ENCODE measurements at places on chromosomes 2 and 18. TPM values are rescaled to one million over a fixed set of nuclear protein-coding genes. Genes with fewer than 3 reads are reported as not detected.

MITD1 gene
- polyA plus RNA-seq, result 55.2 TPM

DNA sequence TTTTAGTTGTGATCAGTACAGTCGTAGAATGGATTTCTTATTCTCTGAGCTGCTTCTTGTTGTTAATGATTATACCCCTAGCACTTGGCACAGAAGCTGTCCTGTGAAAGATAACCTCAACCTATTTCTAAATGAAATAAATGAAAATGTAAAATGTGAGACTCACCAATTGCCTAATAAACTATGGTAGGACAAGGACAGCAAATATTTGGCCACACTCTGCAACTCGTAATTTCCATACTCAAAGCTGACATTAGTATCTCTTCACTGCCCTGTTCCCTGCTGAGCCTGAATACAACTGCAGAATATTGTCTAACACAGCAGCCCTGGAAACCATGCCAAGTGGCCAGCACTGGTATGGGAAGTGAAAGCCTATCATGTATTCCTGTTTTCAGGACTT is 34.5 kb downstream of the TMEM182 start:
- no peak for DNase-seq

DNA sequence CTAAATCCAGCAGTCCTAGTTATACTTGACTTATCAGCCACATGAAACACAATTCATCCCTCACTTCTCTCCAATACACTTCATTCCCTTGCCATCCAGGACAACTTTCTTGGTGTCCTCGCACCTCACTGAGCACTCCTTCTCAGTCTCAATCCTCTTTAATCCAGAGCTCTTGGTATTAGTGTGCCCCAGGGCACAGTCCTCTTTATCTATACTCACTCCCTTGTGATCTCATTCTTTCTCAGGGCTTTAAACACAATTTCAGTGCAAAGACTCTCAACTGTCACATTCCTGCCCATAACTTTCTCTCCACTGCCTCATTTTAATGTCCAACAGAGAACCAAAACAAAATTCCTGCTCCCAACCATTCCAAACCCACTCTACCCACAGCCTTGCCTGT is 60.8 kb upstream of the SPOPL start:
- no peak for DNase-seq

LHCGR gene
- polyA plus RNA-seq, result 0.19 TPM

DNA sequence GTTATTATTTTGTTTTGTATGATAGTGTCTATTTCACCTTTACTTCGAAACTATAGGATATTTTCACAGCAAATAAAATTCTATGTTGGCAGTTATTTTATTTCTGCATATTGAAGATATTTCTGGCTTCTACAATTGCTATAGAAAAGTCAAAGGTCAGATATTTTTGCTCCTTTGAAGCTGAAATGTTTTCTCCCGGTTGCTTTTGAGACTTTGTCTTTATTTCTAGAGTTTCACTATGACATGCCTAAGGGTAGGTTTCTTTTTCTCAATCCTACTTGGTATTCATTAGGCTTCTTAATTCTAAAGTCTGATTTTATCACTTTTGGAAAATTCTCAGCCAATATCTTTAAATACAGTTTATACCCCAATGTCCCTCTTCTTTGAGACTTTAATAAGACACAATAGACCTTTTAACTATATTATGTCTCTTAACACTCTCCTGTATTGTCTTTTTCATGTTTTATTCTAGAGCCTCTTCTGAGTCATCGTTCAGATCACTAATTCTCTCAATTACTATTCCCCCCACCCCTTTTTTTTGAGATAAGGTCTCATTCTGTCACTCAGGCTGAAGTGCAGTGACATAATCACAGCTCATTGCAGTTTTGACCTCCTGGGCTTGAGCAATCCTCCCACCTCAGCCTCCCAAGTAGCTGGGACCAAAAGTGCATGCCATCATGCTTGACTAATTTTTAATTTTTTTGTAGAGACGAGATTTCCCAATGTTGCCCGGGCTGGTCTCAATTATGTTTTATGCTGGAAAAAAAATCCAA is 50.5 kb downstream of the USP37 start:
- DNase-seq, result no peak

UGT1A4 gene
- not detected for polyA plus RNA-seq

DNA sequence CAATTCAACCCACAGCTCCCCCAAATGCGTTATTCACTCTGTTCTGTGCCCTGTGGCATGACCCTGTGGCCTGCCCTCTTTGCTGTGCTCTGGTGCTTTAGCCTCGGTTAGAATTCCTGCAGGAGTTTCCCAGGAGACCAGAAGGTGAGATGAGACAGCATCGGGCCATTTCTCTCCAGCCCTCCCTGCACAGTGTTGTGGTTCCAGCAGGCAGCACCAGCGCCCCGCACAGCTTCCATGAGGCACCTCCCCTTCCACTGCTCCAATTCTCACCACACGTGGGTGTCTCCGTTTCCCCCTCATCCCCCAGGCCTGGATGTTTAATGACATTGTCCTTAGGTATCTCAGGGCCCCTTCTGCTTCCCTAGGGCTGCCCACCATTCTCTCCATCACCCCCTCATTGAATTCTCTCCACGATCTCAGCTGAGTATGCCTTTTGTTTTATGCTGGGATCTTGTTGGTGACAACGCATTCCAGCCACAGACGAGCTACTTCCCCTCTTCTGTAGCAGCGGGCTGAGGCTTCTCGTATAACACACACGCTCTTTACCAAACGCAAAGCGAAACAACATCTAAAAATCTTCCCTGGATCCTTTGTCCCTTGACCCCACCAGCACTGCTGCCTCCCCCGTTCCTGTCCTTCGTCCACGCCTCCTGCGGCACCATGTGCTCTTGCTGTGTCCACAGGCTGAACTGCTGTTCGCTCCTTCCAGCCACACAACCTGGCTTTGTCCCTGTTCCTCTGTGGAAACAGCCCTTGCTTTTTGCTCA is 35.1 kb downstream of the ACKR3 start:
- DNase-seq, result no peak

SRD5A2 gene
- polyA plus RNA-seq, result 0.10 TPM

DNA sequence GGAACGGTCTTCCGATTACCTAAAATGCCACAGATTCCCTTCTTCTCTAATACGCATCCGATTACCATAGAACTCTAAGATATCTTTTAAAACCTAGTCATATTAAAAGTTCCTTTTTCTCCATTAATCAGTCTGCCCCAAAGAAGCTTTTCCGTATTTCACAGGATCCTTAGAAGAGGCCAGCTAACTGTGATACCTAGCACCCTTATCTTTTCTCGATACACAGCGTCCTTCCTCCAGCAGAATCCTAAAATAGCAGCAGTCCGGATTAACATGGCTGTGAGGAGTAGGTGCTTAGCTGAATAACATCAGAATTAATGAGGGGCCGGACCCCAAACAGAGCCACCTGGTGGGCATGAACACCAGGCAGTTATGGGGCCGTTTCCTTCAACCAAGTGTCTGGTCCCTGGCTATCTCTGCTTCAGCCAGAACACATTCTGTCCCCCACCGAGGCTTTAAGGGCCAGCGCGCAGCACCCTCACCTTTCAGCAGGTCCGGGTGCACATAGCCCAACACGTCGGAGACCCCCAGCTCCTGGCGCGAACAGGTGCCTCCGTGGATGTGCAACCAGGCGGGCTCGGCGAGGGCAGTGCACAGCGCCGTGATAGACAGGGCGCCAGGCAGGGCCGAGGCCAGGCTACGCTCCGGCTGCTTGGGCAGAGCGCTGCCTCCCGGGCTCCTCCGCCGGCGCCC is 995 bp downstream of the TMEM127 start:
- no peak for DNase-seq

- DNase-seq, result no peak
Observed at GRCh38 chr18:48902856-48903601, 47.7 kb downstream of the SMAD7 start.

CD207 gene
- polyA plus RNA-seq, result not detected

GRCh38 chr18:79819968-79820351 is 22.2 kb downstream of the KCNG2 start:
- no peak for DNase-seq

IGFBP5 gene
- 284 TPM for polyA plus RNA-seq

- DNase-seq, result no peak
Observed at GRCh38 chr18:57347784-57348183, 4.6 kb upstream of the ST8SIA3 start.

CABLES1 gene
- 25.8 TPM for polyA plus RNA-seq

TUBA4B gene
- polyA plus RNA-seq, result 1.0 TPM

ABCG8 gene
- polyA plus RNA-seq, result 1.2 TPM

NPHP1 gene
- 19.8 TPM for polyA plus RNA-seq

DNA sequence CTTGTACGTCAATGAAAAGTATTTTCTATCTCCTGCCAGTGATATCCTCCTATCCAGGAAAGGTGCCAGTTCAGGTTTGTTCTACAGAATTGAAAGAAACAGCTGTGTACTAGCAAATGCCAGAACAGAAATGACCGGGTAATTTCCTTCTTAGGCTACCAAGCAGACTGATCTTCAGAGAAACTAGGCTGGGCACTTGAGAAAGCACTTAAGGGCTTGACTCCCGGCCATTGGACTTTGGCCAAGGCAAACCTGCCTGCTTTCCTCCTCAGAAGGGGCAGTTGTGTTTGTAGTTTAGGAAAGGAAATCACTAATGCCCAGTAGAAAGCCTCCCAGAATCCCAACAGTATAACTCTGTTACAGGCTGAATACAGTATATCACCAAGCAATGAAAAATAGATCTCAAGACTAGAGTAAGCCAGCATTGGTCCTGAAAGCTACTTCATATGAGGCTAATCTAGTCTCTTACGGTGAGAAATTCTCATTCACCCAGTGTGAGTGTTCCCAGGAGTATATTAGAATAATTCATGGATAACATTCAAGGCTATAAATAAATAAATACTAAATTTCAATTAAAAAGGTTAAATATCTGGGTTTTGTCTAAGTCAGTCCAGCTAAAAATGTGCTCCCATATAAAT is 43.0 kb upstream of the COL5A2 start:
- DNase-seq, result no peak

- no peak for DNase-seq
Observed at GRCh38 chr2:14720739-14721138, 88.2 kb downstream of the LRATD1 start.

DNA sequence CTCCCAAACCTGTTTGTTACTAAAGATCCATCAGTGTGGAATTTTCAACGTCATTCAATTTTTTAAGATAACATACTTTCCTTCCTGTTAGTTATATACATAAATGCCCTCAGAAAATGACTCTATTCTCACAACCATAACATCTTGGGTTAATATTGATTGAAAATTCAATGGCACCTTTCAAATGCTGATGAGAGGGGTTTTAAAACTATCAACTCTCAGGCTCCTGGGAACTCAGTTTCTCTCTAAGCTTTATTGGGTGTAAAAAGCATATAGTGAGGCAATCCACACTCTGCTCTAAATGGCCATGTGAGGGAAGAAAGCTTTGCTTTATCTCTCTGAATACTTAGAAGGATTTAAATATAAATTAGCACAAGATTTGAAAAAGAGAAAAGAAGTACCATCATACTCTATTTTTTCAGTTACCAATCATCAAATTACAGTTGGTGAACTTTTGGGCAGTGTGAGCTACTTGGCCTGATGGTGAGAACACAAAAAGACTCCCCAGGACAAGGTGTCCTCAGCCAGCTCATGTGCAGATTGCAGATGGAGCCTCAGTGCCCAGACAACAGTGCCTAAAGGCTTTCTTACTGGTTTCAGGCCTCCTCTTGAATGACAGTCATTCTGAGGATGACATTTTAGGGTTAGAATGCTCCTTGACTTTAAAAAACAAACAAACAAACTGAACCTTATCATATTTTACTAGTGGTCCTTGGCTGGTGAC is 24.6 kb upstream of the CERS6 start:
- no peak for DNase-seq

DNA sequence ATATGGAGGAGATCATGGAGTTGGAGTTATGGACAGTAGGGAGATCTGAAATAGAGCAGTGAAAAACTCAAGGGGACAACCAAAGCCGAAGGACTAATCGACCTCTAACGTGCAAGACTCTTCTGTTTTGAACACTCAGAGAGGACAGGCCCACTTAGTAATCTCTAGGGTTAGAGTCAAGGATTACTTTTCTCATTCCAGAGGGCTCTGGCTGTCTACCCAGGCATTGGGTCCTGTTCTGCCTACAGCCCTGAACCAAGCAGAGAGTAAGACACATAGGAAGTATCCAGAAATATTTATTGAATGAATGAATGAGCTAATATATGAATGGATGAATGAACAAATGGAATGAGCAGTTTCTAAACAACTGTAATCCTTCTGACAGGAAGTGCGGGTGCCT is 50.3 kb upstream of the PKDCC start:
- no peak for DNase-seq

DNA sequence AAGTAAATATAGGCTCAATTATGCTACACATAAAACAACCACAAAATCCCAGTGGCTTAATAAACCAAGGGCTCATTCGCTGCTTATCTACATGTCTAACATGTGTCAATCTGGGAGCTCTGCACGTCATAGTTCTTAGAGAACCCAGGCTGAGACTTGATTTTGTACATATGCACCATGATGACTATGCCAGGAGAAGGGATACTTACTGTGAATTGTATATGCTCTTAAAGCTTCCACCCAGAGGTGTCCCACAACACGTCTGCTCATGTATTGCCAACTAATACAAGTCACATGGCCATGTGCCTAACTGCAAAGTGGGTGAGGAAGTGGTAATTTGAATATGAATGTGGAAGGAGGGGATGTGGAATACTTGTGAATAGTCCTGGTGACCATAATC is 262.1 kb downstream of the CPS1 start:
- DNase-seq, result no peak

DNA sequence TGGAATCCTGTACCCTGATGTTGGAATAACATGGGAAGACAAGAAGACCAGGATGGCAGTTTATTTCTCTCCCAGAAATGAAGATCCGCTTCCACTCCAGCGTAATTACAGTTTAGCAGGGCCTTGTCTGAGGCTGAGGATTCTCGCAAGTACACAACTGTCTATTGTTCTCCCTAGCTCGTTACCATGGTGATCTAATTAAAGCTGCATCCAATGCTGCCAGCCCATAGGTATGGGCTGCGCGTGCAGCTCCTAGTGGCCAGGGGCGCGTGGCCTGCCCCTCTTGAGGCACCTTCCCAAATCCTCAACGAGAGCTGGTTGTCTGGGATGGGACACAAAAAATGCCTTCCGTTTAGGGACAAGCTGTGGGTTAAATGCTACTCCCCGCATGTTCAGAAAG is 344.9 kb downstream of the CYRIA start:
- DNase-seq, result no peak

DNA sequence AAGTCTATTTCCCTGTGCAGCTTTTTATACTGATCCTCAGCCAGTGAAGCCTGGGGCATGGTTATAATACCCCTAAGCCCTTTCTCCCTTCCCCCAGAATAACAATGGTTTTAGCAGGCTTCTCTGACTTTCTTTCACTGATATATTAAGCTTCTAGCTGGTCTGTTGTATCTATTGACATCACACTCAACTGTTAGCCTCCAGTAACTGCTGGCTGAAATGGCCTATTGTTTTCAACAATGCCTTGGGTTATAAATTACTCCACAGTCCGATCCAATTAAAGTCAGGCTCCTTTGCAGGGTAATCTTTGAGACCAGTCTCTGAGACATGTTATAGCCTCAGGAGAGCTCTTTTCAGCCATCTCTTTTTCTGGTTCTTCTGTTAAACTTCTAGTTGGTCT is 2.9 kb upstream of the SLC9A4 start:
- no peak for DNase-seq

SAG gene
- 0.09 TPM for polyA plus RNA-seq

Data from renal cortex interstitium (tissue), 15 donors.